WTC11 (cell line): ENCODE measurements at places on chromosomes 1 and 21. TPM values are rescaled to one million over a fixed set of nuclear protein-coding genes. Genes with fewer than 3 reads are reported as not detected.
A peak's percentile ranks its signal among the peaks of the same experiment; 100 is the strongest.

Gene GRHL3
- 1.5 to 3.0 TPM (median 2.5 TPM) in 3 replicates for total RNA-seq

DNA sequence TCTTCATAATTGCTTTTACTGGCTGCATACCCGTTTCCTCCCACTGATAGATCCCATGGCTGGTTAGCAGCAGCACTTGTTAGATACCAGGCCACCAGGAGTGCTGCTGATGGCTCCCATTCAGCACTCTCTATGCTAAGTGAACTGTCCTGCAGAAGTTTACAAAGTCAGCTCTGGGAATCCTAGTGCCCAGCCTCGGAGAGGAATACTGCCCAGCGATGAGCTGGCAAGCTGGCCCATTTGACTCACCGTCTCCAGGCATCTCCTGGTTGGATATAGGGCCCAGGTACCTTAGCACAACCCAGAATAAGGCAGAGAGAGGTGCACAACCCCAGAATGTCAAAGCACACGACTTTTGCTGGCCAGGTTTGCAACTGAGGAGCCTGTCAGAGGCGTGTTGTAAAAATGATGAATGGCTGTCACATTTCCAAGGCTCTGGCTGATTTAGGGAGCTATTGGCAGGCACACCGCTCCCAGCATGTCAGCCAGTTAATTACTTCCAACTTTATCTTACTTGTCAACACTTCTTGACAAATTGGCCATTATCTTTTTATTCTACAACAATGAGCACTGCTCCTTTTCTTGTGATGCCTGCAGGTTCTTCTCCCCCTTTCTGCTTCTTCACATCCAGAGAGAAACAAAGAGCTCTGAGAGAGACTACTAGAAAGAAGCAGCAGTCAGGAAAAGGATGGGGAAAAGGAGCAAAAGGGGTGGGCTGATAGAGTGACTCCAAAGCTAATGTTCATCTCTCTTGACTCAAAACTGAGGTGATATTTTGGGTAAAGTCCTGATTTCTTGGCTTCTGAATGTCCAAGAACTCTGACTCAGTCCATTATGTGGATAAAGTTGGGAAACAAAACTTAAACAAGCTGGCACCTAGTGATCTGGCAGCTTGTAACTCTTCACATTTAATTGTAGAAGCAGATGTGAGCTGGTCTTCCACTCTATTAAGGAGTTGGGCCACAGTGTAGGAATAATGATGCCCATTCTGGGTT lies 10.8 kb upstream of the ANGPTL7 start:
- no peak for DNase-seq

Gene FCGR1A
- not detected in 3 replicates for total RNA-seq

DNA sequence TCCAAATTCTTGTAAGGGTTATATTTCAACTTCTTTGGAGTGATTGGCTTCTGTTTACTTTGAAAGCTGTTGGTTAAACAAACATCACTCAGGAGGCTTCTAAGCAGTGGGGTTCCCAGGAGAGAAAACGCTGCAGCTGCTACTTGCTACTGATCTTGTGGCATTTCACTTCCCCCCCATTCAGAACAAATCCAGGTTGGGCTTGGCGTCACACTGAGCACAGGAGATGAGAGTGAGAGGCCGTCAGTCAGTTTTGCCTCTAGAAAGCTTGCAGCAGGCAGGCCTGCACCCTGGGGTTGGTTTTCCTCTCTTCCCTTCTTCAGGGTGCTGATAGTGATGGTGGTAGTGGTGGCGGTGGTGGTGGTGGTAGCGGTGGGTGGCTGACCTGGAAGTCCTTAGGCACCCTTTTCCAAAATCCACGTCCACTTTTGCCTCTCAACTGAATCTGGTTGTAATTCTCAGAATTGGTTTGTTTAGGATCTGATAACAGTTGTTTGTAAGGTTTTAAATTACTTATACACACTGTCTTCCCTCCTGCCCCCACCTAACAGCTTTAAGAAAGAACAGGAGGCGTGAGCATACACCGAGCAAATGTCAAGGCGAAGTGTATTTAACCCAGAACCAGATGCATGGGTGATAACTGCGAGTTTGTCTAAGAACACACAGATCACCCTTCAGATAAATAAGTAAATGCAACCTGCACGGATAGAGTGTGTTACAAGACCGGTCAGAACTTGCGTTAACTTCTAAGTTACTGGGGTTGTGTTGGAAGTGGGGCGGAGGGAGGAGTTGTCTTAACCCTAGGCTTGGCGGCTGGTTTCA lies 3.2 kb upstream of the PROX1 start:
- DNase-seq, result peak; percentile 55

DNA sequence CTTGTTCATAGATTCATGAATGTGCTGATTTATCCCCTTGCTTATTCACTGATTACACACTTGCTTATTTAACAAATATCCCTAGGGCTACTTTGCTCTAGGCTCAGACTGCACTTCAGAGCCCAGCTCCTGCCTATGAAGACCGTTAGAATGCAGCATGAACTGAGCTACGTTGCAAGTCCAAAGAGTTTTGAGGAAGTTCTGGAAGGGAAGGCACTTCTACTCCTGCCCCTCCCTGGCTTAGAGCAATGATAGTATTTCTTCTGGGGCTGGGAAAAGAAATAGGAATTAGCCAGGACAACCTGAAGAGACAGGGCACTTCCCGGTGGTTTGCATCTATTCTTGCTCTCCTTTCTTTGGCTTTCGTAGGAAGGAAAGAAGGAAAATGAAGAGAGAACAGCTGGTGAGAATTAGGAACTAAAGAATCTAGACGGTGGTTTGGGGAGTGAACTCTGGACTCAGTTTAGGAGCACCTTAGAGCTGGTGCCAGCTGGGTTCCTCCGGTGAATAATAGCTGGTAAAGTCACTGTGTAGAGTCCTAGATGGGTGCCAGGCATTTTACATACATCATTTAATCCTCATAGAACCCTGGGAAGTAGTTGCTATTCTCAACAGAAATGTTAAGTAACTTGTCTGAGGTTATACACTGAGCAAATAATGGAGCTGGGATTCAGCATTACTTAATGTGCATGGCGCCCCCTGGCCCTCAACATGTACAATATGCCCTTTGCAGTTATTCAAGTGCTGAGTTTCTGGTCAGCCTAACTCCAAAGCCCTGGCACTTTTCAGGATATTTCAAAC lies 65.9 kb downstream of the NDUFS5 start:
- DNase-seq, result peak; percentile 52

- DNase-seq, result no peak
Observed at GRCh38 chr1:1540818-1541628, 599 bp upstream of the TMEM240 start.

Gene DFFA
- total RNA-seq, result 86.4 to 86.7 TPM (median 86.5 TPM) in 3 replicates

- DNase-seq, result no peak
Observed at GRCh38 chr1:155379631-155380090, 59.0 kb downstream of the RUSC1 start.
